ENCODE measurements at places on chromosomes 11 and 22.

DNA sequence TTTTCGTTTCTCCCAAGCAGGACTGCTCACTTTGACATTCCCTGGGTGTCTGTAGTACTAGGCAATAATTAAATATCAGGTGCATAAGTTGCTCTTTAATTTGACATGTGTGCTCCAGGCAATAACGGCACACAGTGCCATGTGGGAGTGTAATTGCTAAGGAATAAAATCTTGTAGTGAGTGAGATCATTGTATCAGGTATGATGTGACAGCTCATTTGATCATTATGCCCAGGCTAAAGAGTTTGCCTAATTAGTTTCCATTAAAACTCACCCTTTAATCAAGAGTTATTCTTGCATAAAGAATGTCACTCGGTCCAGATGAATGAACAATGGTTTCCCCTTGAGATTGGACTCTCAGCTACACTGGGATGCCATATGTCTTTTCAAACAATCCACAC is 220.0 kb downstream of the INSC start:
- no peak for DNase-seq

GRCh38 chr11:45108070-45109064 is 38.1 kb upstream of the PRDM11 start:
- DNase-seq = no peak

DNA sequence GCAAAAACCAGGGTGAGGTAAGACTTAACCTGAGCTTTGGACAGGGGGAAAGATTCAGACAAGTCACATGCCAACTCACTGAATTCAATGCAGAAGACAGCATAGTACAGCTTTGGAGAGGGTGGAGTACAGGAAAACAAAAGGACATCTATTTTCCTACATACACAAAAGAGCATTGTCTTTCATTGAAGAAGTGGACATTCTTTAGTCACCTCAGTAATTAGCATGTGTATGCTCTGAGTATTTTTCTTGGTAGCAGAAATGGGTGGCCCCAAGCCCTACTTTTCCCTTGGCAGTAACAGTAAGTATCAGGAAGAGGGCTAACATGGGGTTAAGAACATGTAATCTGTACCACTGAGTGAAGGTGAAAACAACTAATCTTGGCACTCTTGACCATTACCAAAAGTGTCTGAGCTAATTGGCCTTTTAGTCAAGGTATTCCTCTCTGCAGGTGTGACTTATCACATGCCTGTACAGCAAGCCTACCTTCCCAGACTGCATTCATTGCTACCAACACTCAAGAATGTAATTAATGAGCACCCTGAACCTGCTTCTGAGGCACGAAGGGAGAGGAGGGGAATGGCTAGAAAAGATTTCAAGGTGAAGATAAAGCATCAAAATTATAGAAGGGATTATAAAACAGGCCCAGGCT is 33.9 kb downstream of the SYTL2 start:
- DNase-seq = no peak

DNA sequence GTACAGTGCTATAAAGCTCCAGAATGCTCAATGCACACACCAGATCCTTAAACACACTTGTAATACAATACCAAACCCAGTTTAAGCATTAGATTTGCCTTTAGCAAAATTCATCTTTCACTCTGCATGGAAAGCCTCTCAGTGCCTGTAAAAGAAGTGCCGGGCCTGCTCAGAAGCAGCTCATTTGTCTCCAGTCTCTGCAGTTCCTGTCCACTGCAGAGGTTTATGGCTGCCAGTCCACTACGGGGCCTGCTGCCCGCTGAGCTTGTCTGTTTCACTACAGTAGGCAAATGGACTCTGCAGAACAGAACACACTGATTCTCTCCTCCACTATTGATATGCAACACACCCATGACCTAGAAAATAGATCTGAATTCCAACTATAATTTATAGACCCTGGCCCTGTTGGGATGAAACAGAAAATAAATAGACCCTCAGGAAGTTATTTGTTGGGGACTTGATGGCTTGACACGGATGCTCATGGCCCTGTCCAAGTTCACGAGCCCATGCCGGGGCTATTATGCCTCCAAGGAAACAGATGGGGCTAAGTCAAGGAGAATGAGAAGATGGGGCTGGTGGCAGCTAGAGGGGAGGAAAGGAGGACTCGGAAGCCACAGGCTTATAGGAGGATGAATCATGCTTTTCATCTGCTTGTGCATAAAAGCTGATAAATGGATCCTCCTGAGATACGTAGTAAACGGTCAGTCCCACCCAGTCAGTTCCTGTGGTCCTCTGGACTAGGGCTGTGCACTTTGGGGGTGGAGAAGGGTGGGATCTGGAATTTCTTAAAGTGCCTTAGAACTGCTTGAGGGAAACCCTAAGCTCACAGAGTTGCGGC is 416.8 kb upstream of the TENM4 start:
- DNase-seq = no peak

DNA sequence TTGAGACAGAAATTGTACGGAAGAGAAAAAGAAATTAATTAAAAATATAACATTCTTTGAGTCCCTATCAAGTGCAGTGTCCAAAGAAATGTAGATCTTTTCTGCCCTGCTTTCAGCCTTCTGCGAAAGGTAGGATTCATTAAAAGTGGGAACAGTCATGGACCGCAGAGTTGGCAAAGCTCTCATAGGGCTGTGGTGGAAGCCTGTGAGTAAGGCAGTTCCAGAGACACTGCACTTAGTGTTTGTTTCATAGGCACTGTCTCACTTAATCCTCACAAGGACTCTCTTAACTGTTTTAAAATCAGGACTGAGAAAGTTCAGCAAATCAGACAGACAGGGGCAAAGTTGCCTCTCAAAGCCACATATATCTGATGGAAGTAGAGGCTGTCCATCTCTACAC is 5.5 kb downstream of the MRGPRX2 start:
- DNase-seq = no peak

Measured in DMS53 (cell line).